ENCODE measurements at places on chromosomes 13 and 19. TPM values are rescaled to one million over a fixed set of nuclear protein-coding genes. Genes with fewer than 3 reads are reported as not detected.

The ZNF586 gene
- 20.6 TPM for total RNA-seq

The ZSCAN4 gene
- not detected for total RNA-seq

- no peak for DNase-seq
- no peaks in the 10 kb centered on the region for H3K36me3 ChIP-seq
- peak overlapping the region; percentile 41 for H3K4me3 ChIP-seq
- H3K27me3 ChIP-seq: no peaks in the 10 kb centered on the region
Observed at GRCh38 chr19:45876411-45877197, 9.3 kb downstream of the IRF2BP1 start.

GRCh38 chr19:17160908-17161307 is 54.2 kb upstream of the USE1 start:
- no peak overlapping the region for H3K4me3 ChIP-seq
- H3K4me1 ChIP-seq: no peaks in the 10 kb centered on the region

- no peaks in the 10 kb centered on the region for H3K27me3 ChIP-seq
- H3K4me3 ChIP-seq: no peak overlapping the region
- H3K36me3 ChIP-seq: no peaks in the 10 kb centered on the region
- no peaks in the 10 kb centered on the region for H3K4me1 ChIP-seq
- H3K27ac ChIP-seq: no peak overlapping the region
Observed at GRCh38 chr13:93066187-93066586, 160.4 kb upstream of the GPC6 start.

DNA sequence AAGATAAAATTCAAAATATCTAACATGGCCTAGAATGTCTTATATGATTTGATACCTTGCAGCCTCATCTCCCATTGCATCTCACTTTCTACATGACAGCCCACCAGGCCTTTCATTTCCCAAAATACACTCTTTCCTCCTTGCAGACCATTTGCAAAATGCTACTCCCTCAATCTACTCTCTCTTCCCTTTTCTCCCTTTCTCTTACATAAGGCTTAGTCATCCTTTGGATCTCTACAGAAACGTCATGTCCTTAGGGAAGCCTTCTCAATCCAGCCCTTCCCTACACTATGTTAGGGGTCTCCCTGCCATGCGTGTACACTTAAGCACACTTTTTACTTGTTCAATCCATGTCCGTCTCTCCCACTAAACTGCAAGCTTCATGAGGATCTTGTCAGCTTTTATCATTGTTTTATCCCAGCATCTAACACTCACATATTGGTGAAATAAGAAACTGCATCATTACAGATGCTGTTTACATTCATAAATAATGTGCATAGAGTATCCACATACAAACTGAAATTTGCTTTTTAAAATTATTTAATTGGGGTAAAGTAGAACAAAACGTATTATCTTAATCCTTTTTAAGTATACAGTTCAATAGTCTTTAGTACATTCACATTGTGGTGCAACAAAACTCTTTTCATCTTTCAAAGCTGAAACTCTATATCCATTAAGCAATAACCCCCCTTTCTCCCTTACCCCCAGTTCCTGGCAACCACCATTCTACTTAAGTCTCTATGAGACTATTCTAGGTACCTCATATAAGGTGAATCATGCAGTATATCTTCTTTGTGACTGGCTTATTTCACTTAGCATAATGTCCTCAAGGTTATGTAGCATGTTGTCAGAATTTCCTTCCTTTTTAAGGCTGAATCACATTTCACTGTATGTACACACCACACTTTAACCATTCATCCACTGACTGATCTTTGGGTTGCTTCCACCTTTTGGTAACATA is 11.5 kb upstream of the WBP4 start:
- H3K36me3 ChIP-seq: peaks cover 7% of the 10 kb centered on the region
- H3K27me3 ChIP-seq: no peaks in the 10 kb centered on the region
- no peak overlapping the region for H3K27ac ChIP-seq
- peaks cover 31% of the 10 kb centered on the region for H3K4me1 ChIP-seq
- DNase-seq: no peak

GRCh38 chr19:39539165-39539517 is 820 bp downstream of the EID2 start:
- H3K27me3 ChIP-seq: no peaks in the 10 kb centered on the region
- peak overlapping the region; percentile 89 for H3K4me3 ChIP-seq
- H3K27ac ChIP-seq: peak overlapping the region; percentile 94
- DNase-seq: no peak

- peaks cover 4% of the 10 kb centered on the region for H3K36me3 ChIP-seq
- no peak overlapping the region for H3K4me3 ChIP-seq
- DNase-seq: no peak
- H3K27me3 ChIP-seq: no peaks in the 10 kb centered on the region
Observed at GRCh38 chr19:46932346-46932745, 71.5 kb downstream of the ARHGAP35 start.

All from suprapubic skin (tissue), 4 donors.